Inflammatory macrophage treated with lipopolysaccharide for 1 hour (primary cell): ENCODE measurements at places on chromosomes 5 and 9.
A peak's percentile ranks its signal among the peaks of the same experiment; 100 is the strongest.

DNA sequence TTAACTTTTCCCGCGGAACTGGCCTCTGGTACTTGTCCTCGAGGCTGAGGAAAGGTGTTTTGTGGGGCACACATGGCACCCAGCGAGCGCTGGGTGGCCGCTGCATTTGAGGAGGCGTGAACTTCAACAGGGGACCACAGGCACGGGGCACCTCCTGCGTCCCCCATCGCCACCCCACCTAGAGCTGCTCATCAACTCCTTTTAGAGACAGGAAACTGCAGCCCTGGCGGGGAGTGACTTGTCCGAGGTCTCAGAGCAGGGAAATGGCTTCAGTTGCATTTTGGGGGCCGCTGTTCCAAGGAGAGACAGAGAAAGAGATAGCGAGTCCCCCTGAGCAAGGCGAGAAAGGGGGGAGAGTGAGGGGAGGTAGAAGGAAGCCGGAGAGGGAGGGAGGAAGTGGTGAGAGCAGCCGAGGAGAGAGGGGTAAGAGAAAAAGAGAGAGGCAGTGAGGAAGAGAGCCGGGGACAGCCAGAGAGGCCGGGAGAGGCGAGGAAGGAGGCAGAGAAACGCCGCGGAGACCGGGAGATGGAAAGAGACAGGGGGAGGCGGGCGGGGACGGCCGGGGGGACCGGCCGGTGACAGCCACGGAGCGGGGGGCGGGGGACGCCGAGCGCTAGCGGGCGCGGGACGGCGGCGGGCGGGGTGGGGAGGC lies 12.5 kb upstream of the LHX2 start:
- no peak for DNase-seq

- peak; percentile 87 for DNase-seq
These were observed 166.2 kb upstream of the KLF9 start for GRCh38 chr9:70580606-70581195.

GRCh38 chr9:94865582-94866452 lies 139.3 kb downstream of the AOPEP start:
- no peak for DNase-seq

GRCh38 chr9:93622691-93623090 lies 46.3 kb downstream of the PHF2 start:
- no peak for DNase-seq

DNA sequence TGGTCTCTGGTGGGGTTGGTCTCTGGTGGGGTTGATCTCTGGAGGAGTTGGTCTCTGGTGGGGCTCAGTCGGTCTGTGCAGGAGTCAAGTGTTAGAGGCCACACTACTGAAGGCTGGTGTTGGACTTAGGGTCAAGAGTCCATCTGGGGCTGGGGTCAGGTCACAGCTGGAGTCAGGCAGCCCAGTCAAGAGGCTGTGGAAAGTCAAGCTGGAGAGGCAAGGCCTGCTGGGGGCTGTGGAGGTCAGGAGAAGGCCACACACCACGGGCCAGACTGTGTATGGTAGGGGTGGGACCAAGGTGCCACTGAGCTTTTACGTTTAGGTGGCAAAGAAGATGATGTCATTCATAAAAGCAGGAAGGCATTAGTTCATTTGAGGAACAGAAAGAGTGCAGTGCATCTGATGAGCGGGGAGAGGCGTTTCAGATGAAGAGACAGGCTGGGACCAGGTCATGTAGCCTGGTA lies 16.7 kb upstream of the CD74 start:
- DNase-seq, result peak; percentile 48

GRCh38 chr5:142934051-142934762 lies 164.0 kb downstream of the ARHGAP26 start:
- DNase-seq, result no peak

DNA sequence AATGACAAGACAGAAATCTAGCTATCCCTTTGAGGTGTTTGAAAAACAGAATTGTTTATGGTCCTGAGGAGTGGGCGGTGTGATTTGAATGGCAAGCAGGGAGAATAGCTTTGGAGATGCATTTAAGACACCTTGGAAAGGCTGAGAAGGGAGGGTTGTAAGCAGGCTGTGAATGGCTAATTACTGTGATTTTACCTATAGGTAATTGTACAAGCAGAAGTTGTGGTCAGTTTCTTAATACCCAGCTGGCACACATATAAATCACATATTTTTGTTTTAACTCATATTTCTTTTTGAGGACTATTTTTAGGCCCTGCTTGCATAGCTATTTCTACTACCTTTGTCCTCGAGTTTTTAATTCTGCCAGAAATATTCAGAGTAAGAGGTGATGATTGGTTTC lies 248.6 kb downstream of the KDM4C start:
- DNase-seq, result no peak

DNA sequence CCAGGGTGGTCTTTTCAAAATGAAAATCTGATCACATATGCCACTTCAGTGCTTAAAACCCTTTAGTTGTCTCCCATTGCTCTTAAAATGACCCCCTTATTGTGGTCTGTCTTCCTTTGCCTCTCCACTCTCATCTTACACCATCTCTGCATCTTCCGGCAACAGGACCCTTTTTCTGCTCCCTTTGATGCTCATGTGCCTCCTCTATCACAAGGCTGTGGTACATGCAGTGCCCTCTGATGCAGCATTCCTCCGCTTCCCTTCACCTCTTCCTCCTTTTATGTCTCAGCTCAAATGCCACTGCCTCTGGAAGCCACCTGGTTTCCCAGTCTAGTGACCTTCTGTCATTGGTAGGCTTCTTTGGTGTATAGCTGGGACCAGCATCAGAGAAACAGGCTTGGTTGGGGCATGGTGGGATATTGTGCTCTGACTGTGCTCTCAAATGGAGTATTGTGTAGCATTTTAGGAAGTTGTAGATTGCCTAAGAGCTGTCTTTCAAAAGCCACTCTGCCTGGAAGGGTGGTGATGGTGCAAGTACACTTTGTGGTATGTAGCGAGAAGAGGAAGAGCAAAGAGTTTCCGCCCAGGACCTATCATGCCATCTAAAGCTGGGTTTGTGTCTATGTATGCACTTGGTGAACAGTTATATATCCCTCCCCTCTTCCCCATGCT lies 28.1 kb downstream of the ARHGAP26 start:
- DNase-seq, result peak; percentile 94

DNA sequence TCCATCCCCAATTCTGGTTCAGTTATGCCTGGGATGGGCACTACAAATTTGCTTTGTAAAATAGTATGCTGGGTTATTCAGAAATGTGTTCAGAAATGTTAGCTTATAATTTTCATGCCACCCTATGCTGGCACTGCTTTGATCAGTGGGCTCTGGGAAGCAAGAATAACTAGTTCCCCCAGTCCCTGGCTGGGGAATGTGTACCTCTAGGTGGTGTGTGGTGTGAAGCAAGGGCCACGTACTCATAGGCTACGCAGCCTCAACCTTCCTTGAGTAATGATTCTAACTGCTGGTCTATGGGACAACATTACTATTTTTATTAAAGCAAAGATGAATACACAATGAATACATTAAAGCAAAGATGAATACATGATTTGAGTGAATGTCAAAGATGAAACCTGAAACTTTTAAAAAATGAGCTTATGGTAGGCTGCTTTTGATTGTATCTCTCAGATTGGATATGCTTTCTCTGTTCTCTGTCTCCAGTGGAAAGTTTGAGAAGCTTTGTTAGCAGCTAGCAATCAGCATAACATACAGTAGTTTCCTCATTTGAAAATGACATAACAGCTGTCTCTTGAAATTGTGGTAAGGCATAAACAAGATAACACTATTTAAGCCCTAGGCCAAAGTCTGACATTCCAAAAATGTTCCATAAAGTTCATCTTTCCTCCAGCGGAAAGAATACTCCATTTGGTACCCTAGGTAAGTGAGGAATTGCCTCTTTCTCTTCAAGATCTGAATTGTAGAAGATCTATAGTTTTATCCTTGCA lies 174.7 kb upstream of the NFIB start:
- no peak for DNase-seq

- peak; percentile 8 for DNase-seq
These were observed 790 bp downstream of the PTAR1 start for GRCh38 chr9:69759021-69759420.

GRCh38 chr5:6105320-6105719 lies 273.0 kb downstream of the MED10 start:
- no peak for DNase-seq

GRCh38 chr5:42813533-42813932 lies 1.8 kb upstream of the SELENOP start:
- DNase-seq, result no peak
